ENCODE measurements at places on chromosomes 6 and 20.
A peak's percentile ranks its signal among the peaks of the same experiment; 100 is the strongest.

DNA sequence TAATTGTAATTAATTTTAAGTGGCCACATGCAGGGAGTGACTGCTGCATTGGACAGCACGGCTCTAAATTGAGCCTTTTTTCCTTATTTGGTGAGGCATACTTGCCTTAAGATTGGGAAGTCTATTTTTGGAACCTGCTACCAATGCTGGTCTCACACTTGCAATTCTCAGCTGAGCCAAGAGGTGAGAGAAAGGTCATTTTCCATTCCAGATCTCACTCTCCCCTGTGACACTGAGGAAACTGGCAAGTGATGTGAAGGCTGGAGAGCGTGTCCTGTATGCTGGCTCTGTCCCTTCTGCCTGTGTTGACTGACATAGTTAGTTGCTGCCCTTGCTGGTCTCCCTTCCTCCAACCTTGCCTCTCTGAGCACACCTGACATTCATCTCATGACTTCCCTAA is 735 bp upstream of the MOG start:
- DNase-seq, result no peak

- DNase-seq, result no peak
Measured at GRCh38 chr6:101847690-101848089, 454.2 kb downstream of the GRIK2 start.

- no peak for DNase-seq
Measured at GRCh38 chr6:760982-761955, 68.3 kb upstream of the EXOC2 start.

DNA sequence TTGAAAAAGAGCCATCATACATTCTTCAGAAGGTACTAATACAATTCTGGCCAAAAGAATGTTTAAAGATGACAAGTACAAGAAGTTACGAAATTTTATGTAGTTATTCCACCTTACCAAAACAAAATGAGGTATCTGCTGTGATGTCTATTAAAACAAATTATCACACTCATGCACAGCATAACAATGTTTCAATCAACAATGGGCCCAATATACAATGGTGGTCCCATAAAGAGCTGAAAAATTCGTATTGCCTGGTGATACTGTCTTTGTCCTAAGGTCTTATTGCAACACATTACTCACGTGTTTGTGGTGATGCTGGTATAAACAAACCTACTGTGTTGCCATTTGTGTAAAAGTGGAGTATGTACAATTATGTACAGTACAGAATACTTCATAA is 3.6 kb upstream of the NUP153 start:
- no peak for DNase-seq

- no peak for DNase-seq
Measured at GRCh38 chr6:75124085-75124484, 81.8 kb downstream of the COL12A1 start.

GRCh38 chr6:136084403-136084802 is 165.7 kb downstream of the MTFR2 start:
- no peak for DNase-seq

DNA sequence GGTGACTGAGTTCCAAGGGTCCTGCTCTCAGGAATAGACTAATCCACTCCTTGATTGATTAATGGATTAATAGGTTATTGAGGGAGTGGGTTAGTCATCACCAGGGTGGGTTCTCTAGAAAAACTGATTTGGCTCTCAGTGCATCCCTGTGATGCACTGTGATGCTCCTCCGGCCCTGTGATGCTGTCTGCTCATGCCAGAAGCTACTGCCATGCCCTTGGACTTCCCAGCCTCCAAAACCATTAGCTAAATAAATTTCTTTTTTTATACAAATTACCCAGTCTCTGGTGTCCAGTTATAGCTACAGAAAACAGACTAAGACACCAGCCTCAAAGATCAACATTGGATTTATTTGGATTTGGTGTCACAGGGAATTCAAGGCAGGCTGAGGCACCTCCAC is 40.4 kb upstream of the CST7 start:
- DNase-seq, result no peak

DNA sequence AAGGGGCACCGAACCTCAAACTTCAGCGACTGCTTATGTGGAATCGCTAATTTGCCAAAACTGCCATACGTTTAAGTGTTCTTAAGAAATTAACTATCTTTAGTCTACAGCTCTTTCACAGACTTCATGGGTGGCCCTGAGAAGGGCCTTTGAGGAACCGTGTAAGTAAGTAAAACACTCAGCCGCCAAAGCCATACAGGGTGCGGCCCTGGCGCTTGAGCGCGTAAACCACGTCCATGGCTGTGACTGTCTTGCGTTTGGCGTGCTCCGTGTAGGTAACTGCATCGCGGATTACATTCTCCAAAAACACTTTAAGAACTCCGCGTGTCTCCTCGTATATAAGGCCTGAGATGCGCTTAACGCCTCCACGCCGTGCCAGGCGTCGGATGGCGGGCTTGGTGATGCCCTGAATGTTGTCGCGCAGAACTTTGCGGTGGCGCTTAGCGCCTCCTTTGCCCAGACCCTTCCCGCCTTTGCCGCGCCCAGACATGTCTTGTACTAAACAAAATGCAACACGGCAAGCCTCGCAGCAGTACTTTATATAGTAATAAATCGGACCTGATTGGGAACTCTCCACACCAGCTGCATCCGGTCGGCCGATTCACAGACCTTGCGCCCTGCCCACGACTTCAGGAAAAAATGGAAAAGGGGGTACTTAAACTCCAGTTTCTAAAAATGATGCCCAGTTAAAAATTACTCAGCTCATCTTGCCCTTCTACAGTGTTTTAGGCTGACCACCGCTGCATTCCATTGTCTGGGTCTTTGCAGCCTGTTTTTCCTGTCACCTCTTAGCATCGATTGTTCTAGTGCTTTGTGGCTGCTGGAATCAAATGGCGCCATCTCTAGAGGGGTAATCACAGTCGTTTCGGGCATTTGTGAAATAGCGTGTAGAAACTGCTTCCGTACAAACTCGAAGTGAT is 38.9 kb downstream of the OR2B2 start:
- DNase-seq, result no peak

GRCh38 chr6:43076464-43077332 is 584 bp downstream of the PTK7 start:
- peak; percentile 37 for DNase-seq

- no peak for DNase-seq
Measured at GRCh38 chr6:14211562-14211942, 94.0 kb downstream of the CD83 start.

GRCh38 chr6:124203812-124204167 is 400.1 kb downstream of the NKAIN2 start:
- DNase-seq, result no peak

DNA sequence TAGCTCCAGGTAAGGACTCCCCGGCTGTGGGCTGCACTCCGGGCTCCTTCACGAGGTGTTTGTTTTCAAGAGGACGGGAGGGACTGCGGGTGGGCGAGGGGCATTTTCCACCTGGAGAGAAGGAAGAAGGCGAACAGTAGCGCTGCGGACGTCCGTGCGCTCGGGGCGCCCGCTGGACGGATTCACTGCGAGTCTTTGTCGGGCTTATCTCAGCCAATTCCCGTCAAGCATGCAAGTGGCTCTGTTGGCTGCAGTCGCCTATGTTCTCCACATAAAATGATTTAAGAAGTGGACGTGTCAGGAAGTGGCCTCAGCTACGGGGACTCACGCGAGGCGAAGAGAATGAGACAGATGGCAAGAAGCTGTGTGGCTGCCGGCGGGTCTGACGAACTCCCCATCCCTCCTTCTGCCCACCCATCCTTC is 332 bp downstream of the GRIK2 start:
- DNase-seq, result peak; percentile 19

- no peak for DNase-seq
Measured at GRCh38 chr6:1679688-1680068, 70.0 kb downstream of the FOXC1 start.

GRCh38 chr6:84258866-84259265 is 31.4 kb upstream of the CEP162 start:
- no peak for DNase-seq

DNA sequence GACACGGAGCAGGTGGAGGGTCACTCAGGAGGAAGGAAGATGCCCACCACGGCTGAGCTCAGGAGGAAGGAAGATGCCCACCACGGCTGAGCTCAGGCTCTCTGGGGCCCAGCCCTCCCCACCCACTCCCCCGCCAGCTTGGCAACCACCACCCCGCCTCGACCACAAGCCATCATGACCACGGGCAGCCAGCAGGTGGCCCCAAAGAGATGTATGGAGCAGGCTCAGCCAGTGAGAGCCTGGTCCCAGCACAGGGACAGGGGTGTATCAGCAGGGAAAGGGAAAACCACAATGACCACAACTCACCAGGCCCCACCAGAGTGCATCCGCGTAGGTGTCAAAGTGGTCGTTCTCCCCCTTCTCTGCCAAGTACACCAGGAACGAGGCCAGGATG is 30.4 kb downstream of the KCNQ2 start:
- peak; percentile 84 for DNase-seq

GRCh38 chr6:40899684-40900155 is 139.3 kb downstream of the UNC5CL start:
- no peak for DNase-seq

DNA sequence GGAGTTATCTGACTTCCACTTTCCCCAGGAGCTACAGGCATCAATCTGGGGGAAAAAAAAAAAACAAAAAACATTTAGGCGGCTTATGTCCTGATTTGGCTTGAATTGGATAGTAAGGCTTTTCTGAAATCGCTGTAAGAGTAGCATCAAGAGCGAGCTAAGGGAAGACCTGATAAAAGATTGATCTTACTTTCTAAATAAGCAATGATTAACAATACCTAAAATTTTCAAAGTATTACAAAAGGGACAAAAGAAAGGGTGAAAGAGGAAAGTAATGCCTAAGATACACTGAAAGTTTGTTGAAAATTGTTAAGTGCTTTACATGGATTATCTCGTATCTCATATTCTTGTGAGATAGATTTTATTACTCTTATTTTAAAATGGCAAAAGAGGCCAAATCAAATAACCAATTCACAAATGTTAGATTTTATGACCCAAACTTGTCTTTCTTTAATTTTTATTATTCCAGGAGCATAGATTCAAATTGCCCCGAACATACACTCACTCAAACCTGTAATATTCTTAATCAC is 106.4 kb upstream of the PRSS16 start:
- DNase-seq, result no peak

DNA sequence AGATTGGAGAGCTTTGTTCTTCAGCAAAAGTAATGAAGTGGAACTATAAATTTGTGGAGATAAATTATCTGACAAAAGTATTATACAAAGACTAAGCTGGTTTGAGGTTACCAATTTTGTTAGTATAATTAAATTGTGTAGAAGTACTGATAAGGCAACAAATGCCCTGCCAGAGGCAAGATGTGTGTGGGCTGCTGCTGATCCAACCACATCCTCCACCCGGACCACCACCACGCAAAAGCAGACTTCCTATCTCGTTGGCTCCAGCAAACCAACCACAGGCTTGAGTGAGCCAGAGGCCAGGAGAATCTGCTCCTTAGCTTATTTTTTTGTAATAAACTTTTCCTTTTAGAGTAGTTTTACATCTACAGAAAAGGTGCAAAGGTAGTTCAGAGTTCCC is 1.1 kb upstream of the MYLK4 start:
- DNase-seq, result no peak

DNA sequence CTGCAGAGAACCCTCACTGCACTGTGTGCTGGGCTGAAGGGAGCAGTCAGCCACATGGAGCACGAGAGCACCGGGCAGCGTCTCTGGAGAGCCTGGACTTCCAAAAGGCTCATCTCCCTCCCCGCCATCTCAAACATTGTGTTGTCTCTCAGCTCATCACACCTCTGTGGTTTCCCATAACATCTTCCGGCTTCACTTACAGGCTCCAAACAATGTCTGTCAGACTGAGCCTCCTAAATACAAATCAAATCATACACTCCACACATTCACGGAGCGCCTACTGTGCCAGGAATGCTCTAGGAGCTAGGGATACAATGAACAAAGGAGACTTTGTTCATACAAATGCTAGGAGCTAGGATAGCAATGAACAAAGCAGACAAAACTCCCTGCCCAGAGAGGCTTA is 398.0 kb downstream of the RNGTT start:
- DNase-seq, result no peak

GRCh38 chr6:100657678-100658330 is 193.1 kb upstream of the SIM1 start:
- no peak for DNase-seq

DNA sequence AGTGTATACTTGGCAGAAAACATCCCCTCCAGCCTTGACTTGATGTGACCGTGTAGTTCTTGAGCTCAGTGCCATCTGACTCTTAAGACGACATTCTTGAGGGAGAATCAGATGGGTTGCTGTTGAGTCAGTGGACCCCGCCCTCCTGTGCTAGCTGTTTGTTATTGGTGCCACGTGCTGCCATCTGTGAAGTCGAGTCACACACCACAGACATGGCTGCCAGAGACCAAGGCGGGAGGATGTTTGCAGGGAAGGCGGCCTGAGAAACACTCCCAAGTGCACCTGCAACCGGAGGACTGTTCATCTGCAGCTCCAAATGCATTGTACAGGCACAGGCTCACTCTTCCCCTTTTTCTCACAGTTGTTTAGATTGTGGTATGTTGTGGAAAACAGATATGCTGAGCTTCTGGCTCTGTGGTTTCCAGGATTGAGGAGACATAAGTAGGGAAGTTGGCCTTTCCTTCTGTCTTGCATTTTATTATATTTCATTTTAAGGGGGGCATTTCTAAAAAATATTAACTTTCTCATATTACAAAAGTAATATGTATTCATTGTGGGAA is 345.3 kb upstream of the ZFP64 start:
- DNase-seq, result no peak

DNA sequence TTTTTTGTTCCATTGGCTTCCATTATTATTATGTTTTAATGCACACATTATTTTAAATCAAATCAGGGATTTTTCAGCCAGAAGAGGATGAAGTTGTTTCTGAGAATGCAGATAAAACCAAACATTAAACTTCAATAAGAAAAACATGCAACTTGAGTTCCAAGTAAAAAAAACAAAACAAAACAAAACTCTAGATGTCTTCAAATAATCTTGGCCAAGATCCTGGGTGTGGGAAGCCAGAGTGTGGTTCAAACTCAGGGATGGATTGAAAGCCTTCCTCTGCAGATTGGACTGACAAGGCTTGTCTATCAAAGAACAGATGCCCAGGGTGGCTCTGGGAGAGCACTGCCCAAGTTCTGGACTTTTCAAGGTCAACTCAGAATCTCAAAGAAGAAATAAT is 134.1 kb downstream of the LCA5 start:
- DNase-seq, result no peak

DNA sequence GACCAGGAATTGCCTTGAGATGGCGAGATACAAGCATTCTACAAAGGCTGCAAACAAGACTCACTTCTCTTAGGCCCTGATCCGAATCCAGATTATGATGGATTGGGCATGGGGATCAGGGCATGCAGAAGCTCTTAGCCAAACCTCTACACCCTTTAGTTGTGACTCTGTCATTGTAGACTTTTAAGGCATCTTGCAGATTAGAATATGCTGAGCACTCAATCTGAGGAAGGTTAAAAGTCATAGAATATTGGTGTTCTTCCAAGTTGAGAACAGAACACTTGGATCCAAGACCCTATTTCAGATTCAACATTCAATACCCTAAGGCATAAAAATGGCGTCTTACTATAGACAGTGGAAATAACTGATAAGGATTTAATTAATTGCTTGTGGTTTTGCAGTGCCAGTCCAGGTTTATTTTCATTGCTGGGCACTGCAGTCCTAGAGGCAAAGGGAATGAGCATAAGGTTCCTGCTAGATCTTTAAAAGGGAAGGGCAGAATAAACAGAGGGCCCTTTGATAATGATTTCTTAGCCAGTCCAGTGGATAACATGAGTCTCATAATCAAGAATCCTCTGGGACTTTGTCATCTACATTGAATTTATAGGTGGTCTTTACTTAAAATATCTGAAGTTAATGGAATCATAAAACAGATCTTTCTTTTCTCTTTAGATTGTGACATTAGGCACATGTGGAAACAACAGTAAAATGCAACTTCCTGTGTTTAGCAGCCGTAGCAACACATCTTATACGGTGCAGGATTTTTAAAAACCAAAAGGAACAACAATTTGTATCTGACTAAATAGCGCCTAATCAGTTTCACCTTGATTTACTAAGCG is 17.6 kb downstream of the PHACTR2 start:
- no peak for DNase-seq

Data from H54 (cell line).